Activated naive CD4-positive, alpha-beta T cell treated with anti-CD3 and anti-CD28 coated beads, Interleukin-2, amount 10 ng/mL, durations not matched to agents 5 hours and 36 hours (primary cell): ENCODE measurements at places on chromosomes 12 and 14. TPM values are rescaled to one million over a fixed set of nuclear protein-coding genes. Genes with fewer than 3 reads are reported as not detected.

Gene SDR39U1
- 70.3 TPM for total RNA-seq

Gene CLEC4C
- not detected for total RNA-seq

Gene SP7
- total RNA-seq = not detected

Gene TEX22
- total RNA-seq = 5.8 TPM

Gene BCL2L14
- 13.3 TPM for total RNA-seq

Gene SMOC1
- total RNA-seq = not detected

Gene ULK1
- 25.3 TPM for total RNA-seq

Gene CCDC175
- total RNA-seq = not detected

Gene PPP4R4
- total RNA-seq = 2.6 TPM

Gene OR6C2
- not detected for total RNA-seq

Gene MOAP1
- 28.7 TPM for total RNA-seq

Gene JAG2
- 6.9 TPM for total RNA-seq

Gene CD27
- total RNA-seq = 160 TPM

Gene OR4E2
- total RNA-seq = not detected

Gene LRP1-AS
- total RNA-seq = not detected

Gene PDZRN4
- not detected for total RNA-seq

Gene GNG2
- 316 TPM for total RNA-seq

Gene CDC42BPB
- 0.58 TPM for total RNA-seq

Gene IL26
- total RNA-seq = not detected

Gene CACNA2D4
- total RNA-seq = 11.5 TPM

Gene ERBB3
- total RNA-seq = 1.7 TPM

Gene CLIP1
- total RNA-seq = 60.2 TPM

Gene METTL17
- 88.9 TPM for total RNA-seq

Gene LRFN5
- not detected for total RNA-seq

Gene VRTN
- total RNA-seq = not detected

Gene GALC
- total RNA-seq = 16.8 TPM

Gene AHSA1
- 137 TPM for total RNA-seq

Gene VSX2
- total RNA-seq = not detected

Gene GARIN6
- total RNA-seq = not detected

Gene CLEC2A
- not detected for total RNA-seq

Gene TULP3
- total RNA-seq = 9.3 TPM

Gene ERP29
- 187 TPM for total RNA-seq

Gene STAB2
- total RNA-seq = not detected

Gene ANKRD33
- not detected for total RNA-seq

Gene PIANP
- not detected for total RNA-seq

Gene OAS2
- 126 TPM for total RNA-seq

Gene KLRC1
- not detected for total RNA-seq

Gene USP44
- 5.7 TPM for total RNA-seq
